ENCODE measurements at places on chromosomes 16 and 17.

- DNase-seq: no peak
These were observed 44.2 kb downstream of the PSMD12 start for GRCh38 chr17:67322042-67322787.

DNA sequence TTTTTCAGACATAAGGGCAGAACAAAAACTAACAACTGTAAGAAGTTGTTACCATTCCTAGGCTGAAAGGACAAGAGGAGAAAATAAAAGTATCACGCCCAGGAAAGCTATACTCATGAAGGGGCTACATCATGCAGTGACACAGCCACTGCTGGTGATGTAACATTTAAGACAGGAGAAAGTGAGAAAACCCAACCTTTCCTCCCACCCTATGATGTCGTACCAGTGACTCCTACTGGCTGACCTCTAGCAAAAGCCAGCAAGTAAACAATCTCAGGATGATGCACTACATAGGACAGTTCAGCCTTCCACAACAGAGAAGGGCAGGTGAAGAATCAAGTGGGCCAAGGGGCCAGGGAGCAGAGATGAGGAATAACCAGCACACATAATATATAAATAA lies 14.0 kb upstream of the OR1E2 start:
- no peak for DNase-seq

GRCh38 chr16:87107201-87107600 lies 210.0 kb downstream of the C16orf95 start:
- DNase-seq: no peak

- DNase-seq: no peak
These were observed 3.4 kb downstream of the CNTNAP4 start for GRCh38 chr16:76280421-76281215.

Data from CD4-positive, alpha-beta memory T cell (primary cell).